ENCODE measurements at places on chromosomes 11 and 22.

DNA sequence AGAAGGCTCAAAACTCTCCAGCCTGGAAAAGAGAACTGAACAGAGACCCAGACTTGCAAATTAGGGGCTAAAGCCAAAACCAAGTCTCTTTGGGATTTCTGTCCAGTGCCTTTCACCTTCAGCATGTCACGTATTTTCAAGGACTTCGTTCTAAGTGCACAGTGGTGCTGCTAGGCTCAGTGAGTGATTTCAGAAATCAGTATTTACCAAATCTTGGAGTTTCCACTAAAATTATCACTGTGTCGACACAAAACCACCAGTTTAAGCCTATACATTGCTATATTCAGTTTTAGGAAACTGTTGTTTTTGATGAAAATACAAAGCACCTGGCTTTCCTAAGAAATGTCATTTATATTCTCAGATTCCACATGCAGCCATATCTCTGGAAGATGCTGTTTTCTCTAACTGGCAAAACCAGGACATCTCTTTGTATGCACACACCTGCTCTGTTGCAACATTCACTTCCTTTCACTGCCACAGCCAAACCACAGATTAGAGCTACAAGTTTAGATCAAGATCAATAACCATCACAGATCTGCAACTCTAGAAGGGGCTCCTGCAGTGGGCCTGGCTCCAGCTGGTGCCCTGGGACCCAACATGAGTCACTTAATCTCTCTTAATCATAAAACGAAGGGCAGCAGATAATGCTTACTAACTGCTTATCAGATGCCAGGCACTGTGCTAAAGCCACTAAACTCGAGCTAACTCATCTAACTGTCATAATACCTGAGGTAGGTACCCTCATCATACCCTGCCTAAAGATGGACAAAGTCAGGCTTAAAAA lies 22.3 kb downstream of the SMCO4 start:
- no peak for DNase-seq

DNA sequence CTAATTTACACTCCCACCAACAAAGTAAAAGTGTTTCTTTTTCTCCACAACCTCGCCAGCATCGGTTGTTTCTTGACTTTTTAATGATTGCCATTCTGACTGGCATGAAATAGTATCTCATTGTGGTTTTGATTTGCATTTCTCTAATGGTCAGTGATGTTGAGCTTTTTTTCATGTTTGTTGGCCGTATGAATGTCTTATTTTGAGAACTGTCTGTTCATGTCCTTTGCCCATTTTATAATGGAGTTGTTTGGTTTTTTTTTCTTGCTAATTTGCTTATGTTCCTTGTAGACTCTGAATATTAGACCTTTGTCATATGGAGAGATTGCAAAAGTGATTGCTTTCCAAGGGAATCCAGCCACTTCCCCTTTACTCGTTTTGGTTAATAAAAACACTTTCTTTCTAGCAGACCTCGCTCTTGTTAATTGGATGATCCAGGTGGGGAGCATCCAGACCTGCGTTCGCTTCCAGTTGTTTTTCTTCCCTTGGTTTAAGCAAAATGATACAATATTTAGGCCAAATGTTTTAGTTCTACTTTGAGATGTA lies 17.1 kb upstream of the APOL4 start:
- no peak for DNase-seq

DNA sequence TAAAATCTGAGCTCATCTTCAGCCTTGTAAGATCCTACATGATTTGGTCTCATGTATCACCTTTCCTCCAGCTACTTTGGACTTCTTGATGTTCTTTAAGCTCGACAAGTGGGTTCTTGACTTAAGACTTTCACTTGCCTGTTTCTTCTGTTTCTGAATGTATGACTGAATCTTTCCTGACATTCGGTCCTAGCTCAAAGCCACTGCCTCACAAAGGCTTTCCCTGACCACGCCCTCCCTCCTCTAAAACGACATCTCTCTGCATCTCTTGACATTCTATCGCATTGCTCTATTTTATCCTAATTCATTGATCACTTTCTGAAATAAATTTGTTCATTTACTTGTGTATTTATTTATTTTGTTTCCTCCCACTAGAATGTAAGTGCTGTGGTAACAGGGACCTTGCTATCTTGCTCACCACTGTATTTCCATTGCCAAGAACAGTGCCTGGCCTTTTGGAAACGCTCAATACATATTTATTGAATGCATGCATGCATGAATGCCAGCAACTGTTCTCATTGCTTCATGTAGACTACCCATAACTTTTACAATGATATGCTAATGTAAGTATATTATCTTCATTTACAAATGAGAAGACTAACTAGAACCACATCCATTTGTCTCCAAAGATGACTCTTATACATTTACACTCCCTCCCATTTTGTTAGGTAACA lies 43.0 kb downstream of the LMO2 start:
- DNase-seq, result no peak

DNA sequence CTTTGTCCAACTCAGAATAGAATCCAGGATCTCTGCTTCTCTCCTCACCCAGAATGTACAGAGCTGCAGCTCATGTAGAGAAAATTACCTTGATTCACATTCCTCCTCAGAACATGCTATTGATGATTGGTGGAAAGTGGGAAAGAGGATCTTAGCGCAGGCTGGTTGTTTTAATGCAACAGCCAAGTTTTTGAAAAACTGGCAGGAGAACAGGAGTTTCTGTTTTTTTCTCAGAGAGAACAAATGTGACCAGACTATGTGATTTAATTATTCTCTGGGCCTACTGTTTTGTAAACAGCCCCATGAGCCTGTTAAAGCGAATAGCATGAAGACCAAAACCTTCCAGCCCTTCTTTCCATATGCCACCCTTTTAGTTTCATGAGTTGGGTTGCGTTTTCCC lies 19.1 kb upstream of the IL18BP start:
- no peak for DNase-seq

DNA sequence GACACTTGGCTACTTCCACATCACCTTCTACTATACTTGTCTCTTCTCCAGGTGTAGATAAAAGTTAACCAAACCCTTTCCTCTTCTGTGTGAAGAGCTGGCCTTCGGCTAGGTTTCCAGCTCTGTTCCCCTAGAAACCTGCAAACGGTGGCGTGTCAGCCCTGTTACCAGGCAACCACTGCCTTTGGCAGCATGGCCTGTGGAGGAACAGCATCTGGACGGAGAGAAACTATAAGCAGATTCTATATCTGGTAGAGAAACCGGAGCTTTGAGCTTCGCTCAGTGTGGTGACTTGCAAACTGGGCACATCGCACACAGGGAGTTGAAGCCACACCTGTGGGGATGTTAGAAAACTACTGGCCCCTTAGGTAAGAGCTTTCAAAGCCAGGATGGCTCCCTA lies 35.9 kb downstream of the ARAP1 start:
- DNase-seq, result no peak

GRCh38 chr11:86738568-86738967 lies 61.8 kb upstream of the PRSS23 start:
- DNase-seq, result no peak

DNA sequence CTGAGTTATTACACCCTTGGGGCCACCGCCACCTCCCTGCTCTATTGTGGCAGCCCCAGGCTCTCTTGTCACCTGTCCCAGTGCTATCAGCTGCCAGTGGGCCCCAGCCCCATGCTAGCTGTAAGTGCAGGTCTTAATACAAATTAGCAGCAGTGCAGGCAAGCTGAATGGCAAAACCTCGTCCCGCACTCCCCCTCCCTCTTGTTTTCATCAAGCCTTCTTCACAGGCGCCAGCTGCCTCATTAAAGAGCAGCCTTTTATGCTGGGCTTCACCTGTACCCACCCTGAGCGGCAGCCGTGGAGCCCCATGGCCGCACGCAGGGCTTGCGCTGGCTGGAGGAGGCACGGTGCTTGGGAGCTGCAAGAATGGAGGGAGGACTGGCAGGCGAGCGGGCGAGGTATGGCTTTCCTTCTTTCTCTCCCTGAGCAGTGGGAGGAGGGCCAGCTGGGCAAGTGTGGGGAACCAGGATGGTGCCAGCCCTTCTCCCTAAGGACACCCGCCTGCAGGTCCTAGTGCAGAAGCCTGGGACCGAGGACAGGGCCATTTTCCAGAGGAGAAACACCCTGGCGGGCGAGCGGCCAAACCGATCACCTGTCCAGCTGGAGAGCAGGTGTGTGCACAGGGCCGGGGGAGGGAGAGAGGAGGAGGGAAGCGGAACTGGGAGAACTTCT lies 70.7 kb downstream of the FLI1 start:
- peak; percentile 23 for DNase-seq

- DNase-seq, result peak; percentile 48
These were observed 1.2 kb downstream of the DGCR2 start for GRCh38 chr22:19120829-19121630.

Measured in prostate gland (tissue), 2 donors.